KBM-7 (cell line): ENCODE measurements at places on chromosomes 4 and X.
A peak's percentile ranks its signal among the peaks of the same experiment; 100 is the strongest.

DNA sequence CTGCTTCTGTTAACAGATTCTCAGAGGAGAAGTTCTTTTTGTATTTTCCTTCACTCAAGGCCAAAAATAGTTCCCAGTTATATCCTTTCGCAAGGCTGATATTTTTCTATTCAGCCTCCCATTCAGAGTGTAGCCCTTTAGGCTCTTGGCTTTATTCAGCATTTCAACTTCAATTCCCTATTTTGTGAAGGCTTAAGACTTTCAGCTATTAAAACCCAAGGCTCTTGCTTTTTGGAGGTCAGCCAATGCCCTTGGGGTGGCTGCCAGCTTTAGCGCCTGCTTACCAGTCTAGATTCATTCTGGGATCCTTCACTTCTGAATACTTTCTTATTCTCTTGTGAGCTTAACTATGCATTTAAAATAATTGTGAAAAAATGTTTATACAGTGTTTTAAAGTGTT is 57.3 kb upstream of the ADGRA3 start:
- DNase-seq: no peak

- no peak for DNase-seq
Observed at GRCh38 chr4:43394976-43395375, 502.5 kb downstream of the GRXCR1 start.

GRCh38 chr4:95410387-95410977 is 138.3 kb downstream of the UNC5C start:
- no peak for DNase-seq

- peak; percentile 35 for DNase-seq
Observed at GRCh38 chrX:21975812-21976211, 35.3 kb downstream of the SMS start.

DNA sequence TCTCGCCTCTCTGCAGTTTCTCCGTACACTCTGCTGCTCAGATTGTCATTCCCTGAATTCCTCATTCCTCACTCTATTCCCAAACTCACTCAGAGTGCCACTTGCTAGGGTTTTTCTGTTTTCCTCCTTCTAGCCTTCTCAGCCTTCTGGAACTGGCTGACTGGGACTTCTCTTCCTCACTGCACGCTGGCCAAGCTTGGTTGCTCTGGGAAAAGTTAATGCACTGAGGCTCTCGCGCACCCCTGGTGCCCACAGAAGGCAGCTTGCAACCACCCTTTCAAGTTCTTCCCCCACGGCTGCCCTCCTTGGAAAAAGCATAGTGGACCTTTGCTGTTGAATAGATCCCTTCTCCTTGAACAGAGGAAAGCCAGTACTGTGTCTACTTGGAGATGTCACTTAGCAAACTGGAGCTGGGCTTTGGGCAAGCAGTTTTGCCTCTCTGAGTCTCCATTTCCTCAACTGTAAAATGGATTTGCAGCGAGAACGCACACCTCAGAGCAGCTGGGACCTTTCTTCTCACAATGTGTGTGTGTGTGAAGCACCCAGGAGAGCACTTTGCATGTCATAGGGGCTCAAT is 6.0 kb upstream of the CCKAR start:
- peak; percentile 3 for DNase-seq

- no peak for DNase-seq
Observed at GRCh38 chr4:137651128-137651527, 118.8 kb upstream of the PCDH18 start.

- no peak for DNase-seq
Observed at GRCh38 chrX:37871626-37872302, 24.4 kb upstream of the DYNLT3 start.

GRCh38 chrX:131308980-131309379 is 19.9 kb upstream of the IGSF1 start:
- DNase-seq: no peak

DNA sequence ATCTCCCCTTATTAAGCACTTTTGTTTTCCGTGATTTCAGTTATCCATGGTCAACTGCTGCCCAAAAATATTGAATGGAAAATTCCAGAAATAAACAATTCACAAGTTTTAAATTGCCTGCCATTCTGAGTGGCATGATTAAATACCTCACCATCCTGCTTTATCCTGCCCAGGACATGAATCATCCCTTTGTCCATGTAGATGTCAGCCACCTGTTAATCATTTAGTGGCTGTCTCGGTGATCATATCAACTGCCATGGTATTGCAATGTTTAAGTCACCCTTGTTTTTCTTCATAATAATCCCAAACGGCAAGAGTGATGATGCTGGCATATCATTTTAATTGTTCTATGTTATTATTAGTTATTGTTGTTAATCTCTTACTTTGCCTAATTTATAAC is 79.8 kb upstream of the LHFPL1 start:
- DNase-seq: no peak

GRCh38 chrX:140766024-140766611 is 56.6 kb downstream of the LINC00632 start:
- DNase-seq: peak; percentile 67

- DNase-seq: no peak
Observed at GRCh38 chr4:152247271-152247975, 288.5 kb downstream of the FBXW7 start.

GRCh38 chr4:44722001-44722400 is 4.4 kb downstream of the GNPDA2 start:
- no peak for DNase-seq

DNA sequence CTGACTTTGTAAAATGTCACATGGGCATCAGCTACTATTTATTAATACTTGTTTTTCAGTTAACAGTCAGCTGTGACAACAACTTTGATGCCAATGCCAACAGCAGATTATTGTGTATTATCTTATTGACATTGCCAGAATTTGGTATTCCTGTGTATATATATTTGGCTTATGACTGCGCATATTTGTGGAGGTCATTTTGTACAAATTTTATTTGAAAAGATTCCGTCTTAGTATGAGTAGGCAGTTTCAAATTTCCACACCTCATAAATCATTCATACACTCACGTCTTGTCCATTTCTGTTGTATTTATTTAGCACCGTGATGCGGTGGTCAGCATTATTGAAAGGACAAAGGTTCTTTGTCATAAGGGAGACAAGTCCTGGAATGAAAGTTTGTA is 558.2 kb upstream of the NDST4 start:
- DNase-seq: no peak

- DNase-seq: no peak
Observed at GRCh38 chr4:41287852-41288251, 31.1 kb downstream of the UCHL1 start.

DNA sequence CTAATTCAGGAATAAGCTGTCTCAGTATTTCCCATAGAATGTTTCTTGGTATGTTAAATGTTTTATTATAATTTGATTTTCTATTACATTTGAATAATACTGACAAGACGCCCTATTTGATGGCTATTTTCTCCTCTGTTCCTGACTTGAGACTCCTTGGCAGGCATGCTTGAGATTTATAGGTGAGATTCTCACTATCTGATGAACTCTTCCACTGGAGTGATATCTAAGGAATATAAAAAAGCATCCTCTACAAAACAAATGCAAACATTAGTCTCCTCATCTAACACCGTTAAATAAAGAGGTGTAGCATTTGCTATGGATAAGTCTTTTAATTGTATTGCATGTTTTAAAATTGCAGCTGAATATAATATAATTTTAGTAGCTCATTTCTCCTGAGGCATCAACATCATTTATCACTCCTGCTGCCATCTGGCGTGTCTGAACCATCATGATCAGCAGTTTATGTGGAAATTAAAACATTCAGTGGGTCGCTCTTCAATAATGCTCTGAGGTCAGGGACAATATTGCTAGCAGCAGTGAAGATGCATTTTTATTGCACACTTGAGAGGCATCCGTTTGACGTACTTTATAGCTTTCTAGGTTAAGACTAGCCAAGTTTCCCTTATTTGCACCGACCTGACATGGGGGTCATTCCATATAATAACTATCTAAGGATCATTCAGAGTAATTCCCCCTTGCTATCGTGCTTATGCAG is 210.4 kb upstream of the GALNTL6 start:
- DNase-seq: no peak

- no peak for DNase-seq
Observed at GRCh38 chrX:136195247-136195646, 47.9 kb downstream of the FHL1 start.

GRCh38 chrX:31265383-31265782 is 193.5 kb upstream of the FTHL17 start:
- DNase-seq: no peak

DNA sequence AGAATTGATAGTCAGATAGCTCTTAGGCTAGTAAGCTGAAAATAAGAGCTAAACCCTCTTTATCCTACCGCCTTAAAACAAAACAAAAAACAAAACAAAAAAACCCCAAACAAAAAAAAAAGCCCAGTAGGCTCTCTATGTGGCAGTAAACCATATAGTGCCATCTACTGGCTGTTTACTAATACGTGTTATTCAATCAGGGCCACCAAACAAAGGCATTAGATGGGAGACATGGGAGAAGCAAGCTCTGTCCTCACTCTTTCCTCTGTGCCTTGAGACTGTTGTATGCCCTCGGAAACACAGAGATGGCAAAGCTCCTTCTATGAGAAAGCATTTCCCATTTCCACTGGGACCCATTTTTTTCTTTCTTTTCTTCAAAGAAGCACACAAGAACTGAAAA is 148.8 kb upstream of the MID1 start:
- DNase-seq: peak; percentile 36

- DNase-seq: no peak
Observed at GRCh38 chr4:83219344-83220331, 65.0 kb downstream of the COQ2 start.

DNA sequence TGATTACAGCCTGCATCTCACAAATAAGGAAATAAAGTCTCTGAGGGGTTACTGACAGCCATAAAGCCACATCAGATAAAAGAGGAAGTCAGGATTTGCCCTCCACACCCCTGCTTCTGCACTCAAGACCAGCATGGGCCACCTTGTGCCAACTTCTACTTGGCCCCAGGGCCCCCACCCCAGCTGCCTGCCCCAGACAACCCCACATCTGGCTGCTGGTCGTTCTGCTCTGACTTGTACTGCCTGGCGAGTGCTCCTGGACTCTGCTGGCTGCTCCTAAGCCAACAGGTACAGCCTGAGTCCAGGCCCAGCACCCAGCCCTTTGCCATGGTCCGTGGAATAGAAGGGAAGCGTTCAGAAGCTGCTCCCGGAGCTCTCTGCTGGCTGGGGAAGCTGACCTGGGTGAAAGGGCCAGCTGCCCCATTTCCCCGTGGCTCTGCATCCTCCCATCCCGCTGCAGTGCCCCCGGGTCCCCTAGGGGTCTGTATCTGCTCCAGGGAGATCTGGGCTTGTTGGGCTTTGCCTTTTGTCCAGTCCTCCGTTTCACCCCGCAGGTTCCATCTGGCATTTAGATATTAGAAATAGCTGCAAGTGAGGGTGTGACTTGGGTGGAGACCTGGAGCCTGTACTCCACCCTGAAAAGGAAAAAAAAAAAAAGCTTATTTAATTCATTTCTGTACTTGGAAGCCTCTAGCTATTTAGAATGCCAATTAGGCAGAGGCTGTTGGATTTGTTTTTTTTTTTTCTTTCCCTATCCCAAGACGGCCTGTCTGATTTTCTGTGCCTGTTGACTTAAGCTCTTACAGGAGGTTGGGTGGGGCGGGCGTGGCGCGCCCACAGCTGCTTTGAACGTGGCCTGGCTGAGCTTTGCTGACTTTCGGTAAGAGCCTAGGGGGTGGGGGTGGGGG is 194.7 kb downstream of the PTTG2 start:
- peak; percentile 64 for DNase-seq

- DNase-seq: no peak
Observed at GRCh38 chrX:34873500-34874225, 68.9 kb upstream of the FAM47B start.

DNA sequence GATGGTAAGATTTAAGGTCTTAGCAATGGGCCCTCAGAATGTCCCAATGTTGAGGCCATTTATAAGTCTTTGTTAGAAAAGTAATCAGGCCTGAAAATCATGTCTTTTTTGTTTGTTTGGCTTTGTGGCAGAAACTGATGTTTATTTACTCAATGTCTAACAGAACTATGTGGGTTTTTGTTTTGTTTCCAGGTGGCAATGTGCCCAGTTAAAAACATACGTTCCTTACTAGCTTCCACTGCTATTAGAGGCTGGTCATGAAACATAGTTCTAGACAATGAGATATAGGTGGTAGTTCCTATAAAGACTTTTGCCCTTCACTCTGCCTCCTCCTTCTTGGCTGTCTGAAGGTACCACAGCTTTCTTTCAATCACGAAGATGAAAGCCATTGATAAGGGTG is 108.8 kb downstream of the C4orf51 start:
- no peak for DNase-seq
